ENCODE measurements at places on chromosomes 12 and 14. TPM values are rescaled to one million over a fixed set of nuclear protein-coding genes. Genes with fewer than 3 reads are reported as not detected.

Gene BMP4
- total RNA-seq: 52.6 TPM

Gene SLC4A8
- total RNA-seq: 1.6 TPM

Gene KRT81
- 0.32 TPM for total RNA-seq

Gene TSPAN8
- 5.8 TPM for total RNA-seq

Gene AICDA
- total RNA-seq: not detected

Gene TMEM119
- 0.32 TPM for total RNA-seq

Gene TMEM121
- 10.3 TPM for total RNA-seq

Measured in epithelial cell of umbilical artery (primary cell).